ENCODE measurements at places on chromosomes 16 and 17.

GRCh38 chr17:37261286-37261685 lies 114.5 kb upstream of the C17orf78 start:
- no peak for DNase-seq

GRCh38 chr17:76585033-76585648 lies 519 bp downstream of the ST6GALNAC2 start:
- DNase-seq, result no peak

GRCh38 chr17:31513731-31514427 lies 122.4 kb downstream of the RAB11FIP4 start:
- no peak for DNase-seq

DNA sequence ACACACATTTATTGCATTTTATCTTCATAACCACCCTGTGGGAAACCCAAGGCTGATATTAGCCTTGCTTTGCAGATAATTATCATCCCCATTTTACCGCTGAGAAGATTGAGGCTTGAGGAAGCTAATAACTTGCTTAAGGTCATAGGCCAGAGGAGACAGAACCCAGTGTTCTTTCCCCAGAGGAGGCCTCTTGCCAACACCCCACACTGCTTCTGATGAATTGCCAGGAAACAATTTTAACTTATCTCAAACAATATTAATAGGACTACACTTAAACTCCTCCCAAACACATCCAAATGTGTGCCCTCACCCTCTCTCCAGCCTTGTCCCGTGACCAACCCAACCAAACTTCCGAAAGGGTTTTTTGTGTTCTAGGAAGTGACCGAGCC lies 2.1 kb upstream of the SPG7 start:
- DNase-seq, result no peak

DNA sequence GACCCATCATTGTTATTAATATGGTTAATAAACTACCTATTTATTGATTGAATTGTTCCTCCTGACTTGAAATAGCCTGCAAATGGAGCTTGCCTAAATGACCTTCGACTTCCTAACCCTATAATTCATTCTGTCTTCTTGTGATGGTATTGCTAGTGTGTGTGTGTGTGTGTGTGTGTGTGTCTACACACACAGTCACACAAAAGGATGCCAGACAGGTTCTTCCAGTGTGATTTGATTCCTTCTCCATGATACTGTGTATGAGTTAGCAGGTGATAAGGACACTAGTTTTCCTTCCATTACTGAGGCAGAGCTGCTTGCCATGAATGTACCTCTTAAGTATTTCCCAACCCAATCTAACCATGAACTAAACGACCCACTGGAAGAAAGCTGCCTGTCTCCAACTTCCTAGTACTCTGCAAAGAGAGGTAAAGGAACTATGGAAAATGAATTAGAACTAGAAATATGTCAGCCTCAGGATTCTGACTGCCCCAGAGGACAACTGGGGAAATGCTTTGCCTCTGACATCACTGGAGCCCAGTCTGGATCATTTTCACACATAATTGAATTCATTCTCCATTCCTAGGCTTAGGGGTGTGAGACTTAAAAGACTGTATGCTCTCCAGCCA lies 3.5 kb upstream of the CDC6 start:
- no peak for DNase-seq
